Naive thymus-derived CD4-positive, alpha-beta T cell (primary cell): ENCODE measurements at places on chromosomes 4 and X.

GRCh38 chr4:124910327-124910726 lies 197.8 kb upstream of the ANKRD50 start:
- DNase-seq, result no peak

DNA sequence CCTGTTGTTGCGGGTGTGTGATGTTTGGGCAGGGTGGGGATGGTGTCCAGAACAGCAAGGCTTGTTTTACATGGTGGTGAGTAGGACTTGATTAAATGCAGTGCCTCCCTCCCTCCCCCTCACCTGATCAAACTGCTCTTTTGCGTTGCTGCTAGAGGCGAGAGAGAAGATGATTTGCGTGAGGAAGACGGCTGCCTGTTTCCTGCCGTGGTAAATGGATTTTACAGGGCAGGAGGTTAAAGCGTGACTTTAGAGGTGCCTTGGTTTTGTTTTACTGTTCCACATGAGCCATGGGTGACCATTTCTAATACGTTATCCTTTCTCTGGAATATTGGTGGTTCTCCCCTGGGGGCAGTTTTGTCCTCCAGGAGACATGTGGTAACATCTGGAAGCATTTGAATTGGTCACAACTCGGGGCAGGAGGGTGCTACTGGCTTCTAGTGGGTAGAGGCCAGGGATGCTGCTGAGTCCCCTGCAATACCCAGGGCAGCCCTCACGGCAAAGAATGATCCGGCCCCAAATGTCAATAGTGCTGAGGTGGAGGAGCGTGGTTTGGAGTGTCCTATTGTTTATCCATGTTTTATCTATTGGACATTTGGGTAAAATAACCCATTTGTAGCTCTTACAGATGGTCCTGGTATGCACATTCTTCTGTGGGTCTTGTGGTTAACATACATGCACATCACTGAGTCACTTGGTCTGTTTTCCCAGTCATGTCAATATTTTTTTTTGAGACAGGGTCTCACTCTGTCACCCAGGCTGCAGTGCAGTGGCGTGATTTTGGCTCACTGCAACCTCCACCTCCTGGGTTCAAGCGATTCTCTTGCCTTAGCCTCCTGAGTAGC lies 73.7 kb downstream of the SHROOM2 start:
- no peak for DNase-seq

GRCh38 chrX:97766501-97767095 lies 882.9 kb downstream of the RPA4 start:
- no peak for DNase-seq

DNA sequence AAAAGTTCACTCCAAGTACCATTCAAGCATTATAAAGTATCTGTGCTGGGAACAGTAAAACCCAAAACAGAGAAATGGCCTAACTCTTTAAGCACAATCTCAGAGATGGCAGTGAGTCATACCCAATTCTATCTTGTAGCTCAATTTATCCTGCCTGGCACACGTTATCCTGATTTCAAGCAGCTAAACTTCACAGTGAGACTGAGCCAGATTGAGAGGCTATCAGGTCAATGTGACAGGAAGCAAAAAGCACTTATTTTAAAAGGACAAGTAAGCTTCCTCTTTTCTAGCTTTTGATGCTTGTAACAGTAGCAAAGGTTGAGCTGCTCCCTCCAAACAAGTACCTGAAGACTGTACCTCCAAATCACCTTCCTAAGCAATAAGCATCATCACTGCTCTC lies 324.9 kb downstream of the NAF1 start:
- no peak for DNase-seq

GRCh38 chr4:74886484-74886883 lies 46.4 kb upstream of the PARM1 start:
- DNase-seq, result no peak
